Stimulated activated CD4-positive, alpha-beta T cell treated with anti-CD3 and anti-CD28 coated beads, Interleukin-12 subunit alpha, Interleukin-12 subunit beta, amount 100 ng/mL, for 24 hours (primary cell): ENCODE measurements at places on chromosomes 11 and 22.

- no peak for DNase-seq
These were observed 6.9 kb upstream of the PSMC3 start for GRCh38 chr11:47433157-47433556.

- no peak for DNase-seq
These were observed 6.0 kb upstream of the RPL3 start for GRCh38 chr22:39325392-39325932.

- no peak for DNase-seq
These were observed 18.8 kb upstream of the PICK1 start for GRCh38 chr22:38038426-38038825.

DNA sequence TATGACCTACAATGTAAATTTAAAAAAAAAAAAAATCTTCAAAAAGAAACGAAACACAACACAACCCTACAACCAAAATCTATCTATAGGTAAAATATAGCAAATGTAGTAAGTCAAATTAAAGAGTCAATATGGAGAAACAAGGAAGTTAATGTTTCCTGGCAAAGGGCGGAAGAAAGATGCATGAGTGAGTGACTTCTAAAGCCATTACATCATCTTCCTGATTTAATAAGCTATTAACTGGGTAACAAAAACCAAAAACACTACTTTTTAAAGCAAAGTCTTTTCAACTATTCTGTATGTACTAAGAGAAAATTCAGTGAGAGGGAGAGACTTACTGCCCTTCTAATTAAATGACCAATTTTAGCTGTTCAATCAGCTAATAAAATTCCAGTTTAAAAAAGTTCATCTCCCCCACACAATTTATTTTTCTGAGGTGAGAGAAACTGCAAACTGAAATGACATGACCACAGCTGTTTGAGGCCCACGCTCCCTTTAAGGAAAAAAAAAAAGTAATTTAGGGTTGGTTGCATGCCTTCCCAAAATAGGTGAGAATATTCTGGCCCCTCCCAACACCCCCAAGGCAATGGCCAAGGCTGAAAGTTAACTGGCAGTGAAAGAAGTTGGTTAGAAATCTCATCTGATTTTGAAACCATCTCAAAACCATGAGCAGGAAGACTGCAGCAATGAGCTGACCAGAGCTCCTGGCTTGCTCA, 5.9 kb downstream of the SF1 start:
- DNase-seq = no peak

GRCh38 chr11:96388891-96389719, 607 bp downstream of the CCDC82 start:
- DNase-seq = no peak
